Sigmoid colon (tissue), 7 donors: ENCODE measurements at places on chromosomes 3 and 15.

DNA sequence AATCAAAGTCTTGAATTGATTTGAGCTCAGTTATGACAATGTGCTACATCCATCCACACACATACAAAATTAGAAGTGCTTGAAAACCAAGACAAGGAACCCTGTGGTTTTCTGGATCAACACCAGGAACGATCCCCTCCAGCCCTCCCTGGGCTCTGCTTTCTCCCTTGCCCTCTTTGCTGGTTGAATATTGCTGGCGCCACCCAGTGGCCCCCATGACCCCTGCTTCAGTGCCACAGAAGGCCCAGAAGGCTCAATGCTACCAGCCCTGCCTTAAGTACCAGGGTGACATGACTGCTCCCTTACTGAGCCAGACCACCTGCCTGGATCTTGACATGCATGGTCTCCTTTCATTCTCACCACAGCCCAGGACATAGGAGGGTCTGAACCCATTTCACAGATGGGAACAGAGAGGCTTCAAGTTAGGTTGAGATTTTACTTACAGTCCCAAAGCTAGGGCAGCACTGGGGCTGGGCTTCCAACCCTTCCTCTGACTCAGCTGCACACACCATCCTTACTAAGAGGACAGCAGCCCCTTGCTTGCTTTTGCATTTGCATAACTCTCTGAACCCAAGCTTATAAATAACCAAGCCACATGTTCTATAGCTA is 15.0 kb downstream of the IL12A start:
- peak; percentile 68 for DNase-seq

DNA sequence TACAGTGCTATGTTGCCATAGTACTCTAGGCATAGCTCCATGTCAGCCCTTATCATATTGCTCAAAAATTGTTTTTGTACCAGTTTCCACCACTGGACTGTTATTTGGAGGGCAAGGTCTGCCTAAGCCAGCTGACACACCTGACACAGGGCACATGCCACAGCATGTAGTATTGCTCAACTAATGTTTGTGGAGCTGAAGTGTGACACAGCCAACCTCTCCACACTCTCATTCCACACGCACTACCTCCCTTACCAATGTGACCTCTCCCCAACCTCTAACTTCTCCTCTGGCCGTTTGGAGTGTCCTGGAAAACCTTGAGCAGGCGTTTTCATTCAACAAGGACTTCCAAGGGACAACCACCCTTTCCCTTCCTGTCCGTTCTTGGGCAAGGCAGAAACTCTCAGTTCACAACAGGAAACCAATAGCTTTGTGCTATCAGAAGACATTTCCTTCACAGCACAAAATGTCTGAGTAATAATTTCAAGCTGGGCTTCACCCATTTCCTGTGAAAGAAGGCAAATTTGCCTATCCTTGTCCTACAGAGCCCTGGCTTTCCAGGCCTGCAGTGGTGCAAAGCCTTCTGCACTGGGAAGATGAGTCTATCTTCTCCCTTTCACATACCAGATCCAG is 38.4 kb downstream of the TLNRD1 start:
- no peak for DNase-seq

GRCh38 chr15:62569460-62570404 is 404.6 kb upstream of the C2CD4B start:
- no peak for DNase-seq

GRCh38 chr3:99881121-99881524 is 63.5 kb downstream of the CMSS1 start:
- DNase-seq: no peak

- DNase-seq: no peak
Measured at GRCh38 chr3:56867671-56868070, 65.9 kb upstream of the ARHGEF3 start.

- no peak for DNase-seq
Measured at GRCh38 chr3:66004244-66004643, 34.5 kb downstream of the MAGI1 start.

DNA sequence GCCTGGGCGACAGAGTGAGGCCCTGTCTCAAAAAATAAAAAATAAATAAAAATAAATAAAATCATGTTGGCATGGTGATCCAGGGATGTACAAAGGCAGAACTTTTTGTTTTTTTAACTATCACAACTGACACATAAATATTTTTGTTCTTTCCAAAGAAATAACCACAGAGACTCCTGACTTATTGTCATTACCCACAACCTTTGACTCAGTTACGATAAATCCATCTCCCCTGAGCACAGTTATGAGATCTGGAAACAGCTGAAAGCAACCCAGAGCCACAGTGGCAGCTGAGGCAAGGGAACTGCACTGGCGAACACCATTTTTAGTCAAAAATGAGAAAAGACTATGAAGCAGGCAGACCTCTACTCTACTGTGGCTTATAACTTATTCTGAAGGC is 24.0 kb downstream of the OSBPL10 start:
- DNase-seq: no peak

GRCh38 chr3:46845397-46845859 is 17.8 kb downstream of the MYL3 start:
- peak; percentile 92 for DNase-seq

GRCh38 chr3:38460377-38461270 is 6.9 kb downstream of the ACVR2B start:
- DNase-seq: no peak

GRCh38 chr15:66007663-66008262 is 138.5 kb downstream of the RAB11A start:
- no peak for DNase-seq
